ENCODE measurements at places on chromosomes 3 and 15.

DNA sequence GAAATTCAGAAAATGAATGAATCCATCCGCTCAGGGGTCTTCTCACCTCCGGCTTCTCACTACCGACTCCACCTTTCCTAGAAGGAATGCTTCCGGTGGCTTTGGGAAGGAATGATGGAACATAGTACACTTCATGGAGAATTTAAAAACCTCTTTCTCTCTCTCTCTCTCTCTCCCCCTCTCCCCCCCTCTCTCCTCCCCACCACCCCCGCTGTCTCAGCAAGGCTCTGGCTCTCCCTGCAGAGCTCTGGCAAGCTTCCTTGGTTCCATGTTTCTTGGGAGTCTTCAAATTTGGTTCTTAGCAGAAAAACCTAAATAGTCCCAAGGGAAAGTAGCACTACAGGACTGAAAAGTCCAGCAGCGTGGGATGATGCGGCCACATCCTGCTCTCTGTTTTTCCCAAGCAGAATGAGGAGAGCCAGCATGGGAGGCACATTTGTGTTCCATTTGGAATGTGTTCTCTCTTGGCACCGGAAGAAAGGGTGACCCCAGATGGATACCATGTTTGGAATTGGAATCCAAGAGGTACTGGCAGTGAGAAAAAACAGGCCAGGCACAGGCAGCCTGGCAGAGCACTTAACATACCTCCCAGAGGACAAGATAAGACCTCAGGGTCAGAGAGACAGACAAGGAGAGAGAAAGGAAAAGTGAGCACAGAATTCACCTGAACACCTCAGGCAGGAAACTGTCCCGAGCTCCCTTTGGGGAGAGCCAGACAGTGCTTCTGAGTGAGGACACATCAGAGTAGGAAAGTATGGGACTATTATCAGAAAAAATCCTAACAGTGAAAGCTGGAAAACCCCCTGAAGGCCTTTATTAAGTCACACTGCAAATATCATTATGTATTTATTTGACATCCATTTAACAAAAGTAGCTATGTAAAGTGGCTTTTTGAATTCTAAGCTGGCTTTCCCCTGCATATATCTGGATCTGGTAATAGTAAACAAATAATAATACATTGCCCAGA, at the start of gene POPDC2:
TSS of gene POPDC2 (minus strand) at position 116 of the 967 bp plus-strand sequence. CDS start 166 bp downstream, outside the sequence.
- DNase-seq: no peak

- no peak for DNase-seq
Measured at GRCh38 chr15:59221511-59222505, 15.2 kb downstream of the LDHAL6B start.

DNA sequence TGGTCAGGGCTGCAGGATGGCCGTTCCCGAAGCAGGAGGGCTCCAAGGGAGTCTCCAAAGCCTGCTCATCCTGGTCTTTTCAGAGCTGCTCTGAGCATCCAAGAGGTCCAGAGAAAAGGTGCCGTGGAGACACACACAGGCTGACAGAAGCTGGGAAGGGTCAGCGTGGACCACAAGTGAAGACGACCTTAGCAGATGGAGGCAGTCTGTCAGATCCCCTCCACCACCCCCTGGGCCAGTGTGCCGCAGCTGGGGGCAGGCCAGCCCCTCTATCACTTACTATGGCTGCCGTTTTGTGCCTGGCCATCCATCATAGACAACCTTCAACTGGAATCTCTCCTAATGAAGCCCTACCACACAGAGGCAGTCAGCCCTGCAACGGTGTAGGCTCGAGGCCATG, 335.1 kb upstream of the RGMA start:
- no peak for DNase-seq

GRCh38 chr3:38110314-38111050, 26.4 kb downstream of the ACAA1 start:
- no peak for DNase-seq

- DNase-seq: no peak
Measured at GRCh38 chr3:17320266-17320665, 422.2 kb downstream of the TBC1D5 start.

DNA sequence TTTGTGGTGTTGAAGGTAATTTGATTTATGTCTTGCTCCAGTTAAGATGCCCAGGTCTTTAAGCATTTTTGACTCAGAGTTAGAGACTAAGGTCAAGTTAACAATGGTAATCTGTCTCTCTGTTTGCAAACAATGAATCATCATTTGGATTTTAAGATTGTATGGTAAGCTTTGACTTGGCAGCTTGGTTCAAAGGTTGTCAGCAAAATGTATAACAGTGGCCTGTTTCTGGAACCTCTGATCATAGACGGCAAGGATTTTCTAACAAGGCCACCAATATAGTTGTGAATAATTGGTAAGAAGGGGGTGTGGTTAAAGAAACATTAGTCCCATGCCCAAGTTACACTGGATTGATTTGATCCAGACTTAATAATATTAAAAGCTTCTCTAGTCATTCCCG, 775.2 kb upstream of the GOLIM4 start:
- DNase-seq: no peak

DNA sequence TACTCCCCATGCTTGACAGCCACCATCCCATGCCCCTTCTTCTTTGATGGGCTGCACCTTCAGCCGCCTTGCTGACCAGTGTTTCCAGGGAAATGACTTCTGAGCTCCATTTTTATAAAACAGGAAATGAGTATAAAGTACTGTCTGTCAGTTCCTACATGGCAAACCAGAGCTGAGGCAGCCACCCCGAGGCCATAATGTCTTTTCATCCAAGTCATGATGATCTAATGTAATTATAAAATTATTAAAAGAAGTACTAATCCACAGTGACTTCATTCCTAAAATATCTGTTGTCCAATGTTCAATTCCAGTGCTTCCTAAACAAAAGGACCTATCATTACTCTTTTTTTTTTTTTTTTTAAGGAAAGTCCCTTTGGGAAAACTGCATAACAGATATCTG, 75.2 kb upstream of the HERC1 start:
- no peak for DNase-seq

DNA sequence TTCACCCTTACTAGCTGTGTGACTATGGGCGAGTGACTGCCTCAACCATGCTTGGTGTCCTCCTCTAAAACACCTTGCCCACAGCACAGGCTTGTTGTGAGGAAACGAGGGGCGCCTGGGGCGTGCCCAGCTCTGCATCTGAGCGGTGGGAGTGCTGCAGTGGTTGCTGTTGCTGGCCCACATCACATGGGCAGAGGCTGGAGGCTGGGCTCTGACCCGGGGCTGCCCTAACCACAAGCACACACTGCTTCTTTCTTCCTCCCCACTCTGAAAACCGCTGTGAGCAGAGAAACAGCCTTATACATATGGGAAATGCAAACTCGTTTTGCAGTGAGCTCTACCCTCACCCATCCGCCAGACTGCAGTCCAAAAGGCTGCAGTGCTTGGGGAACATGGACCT, 74.8 kb upstream of the RPL32 start:
- DNase-seq: no peak

- no peak for DNase-seq
Measured at GRCh38 chr15:79310612-79310984, 314 bp upstream of the TMED3 start.

- no peak for DNase-seq
Measured at GRCh38 chr3:127706785-127707351, 34.1 kb downstream of the ABTB1 start.

GRCh38 chr3:189966843-189967242, 153.9 kb downstream of the P3H2 start:
- DNase-seq: no peak

- no peak for DNase-seq
Measured at GRCh38 chr15:46703020-46703861, 1014.1 kb upstream of the SEMA6D start.

DNA sequence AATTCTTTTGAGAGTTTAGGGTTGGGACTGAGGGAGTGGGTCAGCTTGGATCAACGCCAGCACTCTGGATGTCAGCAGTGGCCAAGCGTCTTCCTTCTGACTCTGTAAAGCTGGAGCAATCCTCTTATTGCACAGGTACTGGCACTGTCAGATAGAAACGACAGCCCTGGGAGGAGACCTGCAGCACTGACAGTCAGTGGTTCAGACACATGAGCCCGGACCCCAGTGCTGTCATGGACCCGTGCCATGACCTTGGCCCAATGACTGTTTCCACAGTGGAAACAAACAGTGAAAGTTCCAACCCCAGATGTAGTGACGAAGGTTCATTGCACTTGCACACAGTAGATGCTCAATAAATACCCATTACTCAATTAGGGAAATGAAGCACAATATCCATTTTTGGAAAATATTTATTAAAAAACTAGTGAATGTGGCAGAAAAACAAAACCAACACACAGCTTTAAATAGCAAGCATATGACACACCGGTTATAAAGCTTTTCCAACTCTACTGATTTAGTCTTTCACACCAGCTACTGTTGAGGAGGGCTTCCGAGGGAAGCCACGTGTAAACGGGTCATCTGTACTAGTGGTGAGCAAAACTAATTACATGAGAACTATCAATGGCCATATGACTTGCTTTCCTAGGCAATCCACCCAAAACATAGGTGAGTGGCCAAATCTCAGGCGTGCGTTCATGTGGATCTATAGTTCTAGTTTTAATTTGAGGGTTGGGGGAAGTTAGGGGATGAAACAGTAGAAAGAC, 22.1 kb downstream of the SIAH2 start:
- no peak for DNase-seq

GRCh38 chr3:51099794-51100535, 285.1 kb upstream of the MANF start:
- DNase-seq: no peak

DNA sequence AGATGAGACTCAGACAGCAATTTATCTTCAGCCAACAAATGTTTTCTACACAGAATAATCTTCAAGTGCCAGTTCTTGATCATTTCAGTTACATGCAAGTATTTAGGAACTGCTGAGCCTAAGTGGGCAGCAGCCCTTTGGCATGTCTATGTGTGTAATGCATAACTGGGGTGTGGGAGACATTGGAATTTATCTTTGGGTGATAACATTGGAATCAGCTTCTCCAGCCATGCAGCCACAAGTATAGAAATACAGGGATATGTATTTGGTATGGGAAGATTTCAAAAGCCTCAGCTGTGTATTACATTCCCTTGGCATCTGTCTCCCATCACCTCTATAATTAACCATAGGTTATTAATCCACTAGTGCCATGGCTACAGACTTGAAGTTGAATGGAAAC, 63.4 kb upstream of the FOXP1 start:
- DNase-seq: no peak

DNA sequence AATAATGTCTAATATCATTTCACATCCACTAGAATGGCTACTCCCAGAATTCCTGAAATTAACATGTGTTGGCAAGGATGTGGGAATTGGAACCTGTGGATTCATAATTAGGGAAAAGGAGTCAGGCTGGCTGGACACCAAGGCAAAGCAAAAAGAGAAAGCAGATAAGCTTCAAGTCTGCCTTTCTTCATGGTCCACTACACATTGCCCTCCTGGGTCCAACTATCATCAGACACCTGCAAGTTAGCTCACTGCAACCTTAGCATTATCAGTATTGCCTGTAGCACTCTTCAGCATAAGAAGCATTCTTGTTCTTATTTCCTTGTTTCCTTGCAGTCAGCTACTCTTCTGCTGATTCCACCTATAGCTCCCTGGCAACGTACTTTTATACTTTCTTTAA, 124.3 kb downstream of the ZNF280D start:
- no peak for DNase-seq

DNA sequence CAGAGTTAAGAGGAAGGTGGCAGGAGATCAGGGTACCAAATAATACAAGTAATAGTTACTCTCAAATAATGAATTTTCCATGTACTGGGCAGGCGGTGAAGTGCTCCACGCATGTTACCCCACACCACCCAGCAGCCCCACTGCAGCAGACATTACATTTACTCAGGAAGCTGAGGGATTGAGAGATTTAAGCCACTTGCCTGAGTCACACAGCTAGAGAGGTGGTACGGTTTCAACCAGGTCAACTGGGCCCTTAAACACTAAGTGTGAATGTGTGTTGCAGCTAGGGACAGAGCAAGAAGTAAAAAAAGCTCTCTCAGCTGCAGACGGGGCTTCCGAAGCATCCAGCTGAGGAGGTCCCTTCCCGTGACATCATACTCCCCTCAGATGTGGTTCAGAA, 91.3 kb downstream of the PRICKLE2 start:
- no peak for DNase-seq

- DNase-seq: peak; percentile 68
Measured at GRCh38 chr15:63473999-63474809, 30.2 kb upstream of the USP3 start.

GRCh38 chr15:89769366-89769765, 6.8 kb upstream of the MESP2 start:
- DNase-seq: no peak

DNA sequence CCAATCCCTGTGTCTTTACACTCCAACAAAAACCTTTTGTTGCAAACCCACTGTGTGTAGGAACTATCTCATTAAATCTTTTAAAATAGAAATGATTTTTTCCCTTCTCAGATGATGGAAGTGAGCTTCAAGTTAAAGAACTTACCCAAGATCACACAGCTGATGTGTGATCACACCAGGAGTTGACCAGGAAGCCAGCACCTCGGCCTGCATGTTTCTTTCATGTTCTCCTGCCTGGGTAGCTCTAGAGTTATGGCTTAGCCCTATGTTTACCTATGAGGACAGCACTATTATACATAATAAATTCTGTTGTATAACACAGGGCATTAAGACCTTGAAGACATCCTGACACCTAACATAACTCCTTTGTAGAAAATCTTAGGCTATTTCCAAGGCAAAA, 132.1 kb upstream of the KLHL25 start:
- DNase-seq: no peak

DNA sequence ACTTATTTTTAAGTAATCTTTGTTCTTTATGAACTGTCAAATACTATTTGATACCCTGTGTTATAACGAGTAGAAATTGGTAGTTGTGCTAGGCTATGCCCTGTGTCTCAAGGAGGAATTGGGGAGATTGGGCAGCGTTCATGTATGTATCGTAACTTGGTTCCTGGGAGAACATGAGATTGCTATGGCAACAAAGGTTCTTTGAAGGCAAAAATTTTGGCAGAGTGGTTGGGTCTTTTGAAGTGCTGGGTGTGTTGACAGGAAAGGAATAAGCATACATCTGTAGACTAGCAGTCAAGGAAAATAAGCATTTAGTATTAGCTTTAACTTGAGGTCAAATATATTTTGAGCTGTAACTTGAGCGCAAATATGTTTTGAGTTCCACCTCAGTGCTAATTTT, 45.3 kb downstream of the TCF12 start:
- DNase-seq: no peak

DNA sequence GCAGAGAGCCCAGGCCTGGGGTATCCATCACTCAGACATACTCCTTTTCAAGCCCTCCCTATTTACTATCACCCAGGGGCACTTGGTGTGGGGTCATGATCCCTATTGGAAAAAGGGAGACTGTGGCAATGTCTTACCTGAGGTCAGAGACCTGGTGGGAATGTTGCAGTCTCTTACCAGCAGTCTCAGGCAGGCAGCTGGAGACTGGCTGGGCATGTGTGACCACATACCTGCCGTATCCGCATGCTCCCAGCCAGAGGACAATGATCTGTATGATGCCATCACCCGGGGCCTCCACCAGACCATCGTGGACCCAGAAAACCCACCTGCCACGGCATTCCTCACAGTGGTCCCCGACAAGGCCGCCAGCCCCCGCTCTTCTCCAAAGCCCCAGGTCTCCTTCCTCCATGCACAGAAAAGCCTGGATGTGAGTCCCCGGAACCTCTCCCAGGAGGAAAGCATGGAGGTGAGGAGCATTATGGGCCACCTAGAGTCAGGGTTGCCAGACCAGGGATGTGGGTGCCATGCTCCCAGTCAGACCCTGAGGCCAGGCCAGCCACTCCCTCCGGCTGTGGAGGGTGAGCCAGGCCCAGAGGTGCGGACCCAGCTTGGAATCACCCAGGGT, 5.9 kb downstream of the SH2D7 start:
- DNase-seq: no peak
